ENCODE measurements at places on chromosomes 11 and 22.

DNA sequence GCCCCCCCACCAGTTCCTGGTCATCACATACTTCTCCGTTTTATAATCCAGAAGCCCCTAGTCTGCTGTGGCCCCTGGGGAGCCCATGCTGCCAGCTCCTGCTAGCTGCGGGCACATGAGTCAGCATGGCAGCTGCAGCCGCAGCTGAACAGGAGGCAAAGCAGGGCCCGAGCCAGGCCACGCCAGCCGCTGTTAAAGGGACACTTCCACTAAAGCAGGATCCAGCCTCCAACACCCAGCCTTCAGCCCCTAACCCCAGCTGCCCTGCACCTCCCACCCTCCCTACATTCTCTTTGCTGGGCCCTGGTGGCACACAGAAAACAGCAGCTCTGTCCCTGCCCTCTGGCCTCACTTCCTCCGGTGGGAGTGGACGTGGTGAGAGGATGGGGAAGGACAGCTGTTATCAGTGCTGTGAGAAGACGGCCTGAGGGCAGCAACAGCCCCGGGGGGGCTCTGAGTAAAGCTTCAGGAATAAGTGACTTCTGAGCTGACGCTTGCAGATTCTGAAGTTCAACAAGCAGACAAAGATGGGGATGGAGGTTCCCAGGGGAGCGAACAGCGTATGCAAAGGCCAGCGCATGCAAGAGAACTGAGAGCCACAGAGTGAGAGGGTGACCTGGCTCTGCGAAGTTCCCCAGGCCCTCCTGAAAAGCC, 688 bp upstream of the LRRC74B start:
- DNase-seq = no peak

- no peak for DNase-seq
Measured at GRCh38 chr11:7436146-7436545, 49.2 kb upstream of the OLFML1 start.

GRCh38 chr22:41070665-41071331, 21.6 kb upstream of the EP300 start:
- no peak for DNase-seq

GRCh38 chr11:92329646-92330045, 105.0 kb downstream of the FAT3 start:
- no peak for DNase-seq

- no peak for DNase-seq
Measured at GRCh38 chr22:40113696-40114095, 64.0 kb upstream of the TNRC6B start.

Data from stimulated activated CD8-positive, alpha-beta memory T cell treated with anti-CD3 and anti-CD28 coated beads, Interleukin-2, amount 100 ng/mL, for 48 hours (primary cell).